ENCODE measurements at places on chromosomes 1 and 21.

DNA sequence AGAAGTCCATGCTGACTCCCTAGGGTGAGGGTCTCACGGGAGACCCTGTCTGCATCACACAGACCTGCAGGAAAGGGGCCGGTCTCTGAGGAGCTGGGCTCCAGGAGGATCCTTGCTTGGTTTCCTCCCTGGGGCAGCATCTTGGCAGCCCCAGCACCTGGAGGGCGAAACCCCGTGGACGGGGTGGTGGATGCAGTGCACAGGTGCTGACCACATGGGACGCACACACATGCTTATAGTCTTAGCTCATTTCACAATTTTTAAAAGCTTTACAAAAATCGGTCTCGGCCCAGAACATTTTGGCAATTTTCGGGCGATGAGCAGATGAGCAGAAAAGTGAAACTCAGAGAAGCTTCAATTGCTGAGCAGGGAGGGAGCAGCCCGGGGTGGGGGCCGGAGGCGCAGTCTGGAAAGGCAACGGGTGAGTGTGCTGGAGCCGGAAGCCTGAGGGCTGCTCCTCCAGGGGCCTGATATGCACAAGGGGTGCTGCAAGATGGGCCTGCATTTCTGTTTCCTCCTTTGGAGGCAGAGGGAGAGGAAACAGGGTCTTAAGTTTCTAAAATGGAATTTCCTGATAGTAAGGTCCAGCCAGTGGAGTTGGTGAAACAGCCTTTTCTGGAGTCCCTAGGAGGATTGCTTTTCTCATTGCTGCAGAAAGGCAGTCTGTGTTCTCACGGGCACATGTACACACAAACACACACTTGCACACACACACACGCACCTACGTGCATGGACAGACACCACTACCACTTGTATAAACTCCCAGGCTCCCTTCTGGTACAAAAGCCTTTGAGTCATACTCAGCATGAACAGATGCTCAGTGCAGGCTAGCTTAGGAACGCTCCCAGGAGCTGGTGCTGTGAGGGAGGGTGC is 60.6 kb downstream of the SCCPDH start:
- peak; percentile 39 for DNase-seq

- DNase-seq = no peak
These were observed 138.9 kb downstream of the IGSF21 start for GRCh38 chr1:18246543-18246942.

GRCh38 chr1:152506899-152507498 is 3.6 kb upstream of the LCE5A start:
- DNase-seq = no peak

DNA sequence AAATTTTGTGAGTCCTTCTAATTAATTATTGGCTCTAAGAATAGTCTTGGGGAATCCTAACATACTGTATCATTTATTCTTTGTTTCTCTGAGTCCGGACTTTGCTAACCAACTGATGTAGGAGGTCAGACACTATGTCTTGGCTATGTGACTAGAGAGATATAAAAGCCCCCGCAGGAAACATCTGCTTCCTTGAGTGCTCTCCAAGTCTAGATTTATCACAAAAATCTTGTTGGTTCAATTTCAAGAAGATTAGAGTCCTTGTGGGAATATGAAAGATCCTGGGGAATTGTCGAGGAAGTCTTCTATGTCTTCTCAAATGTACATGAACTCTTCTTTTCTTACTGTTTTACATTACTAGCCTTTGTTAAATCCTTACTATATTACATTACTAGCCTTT is 1712.5 kb downstream of the NCAM2 start:
- no peak for DNase-seq

DNA sequence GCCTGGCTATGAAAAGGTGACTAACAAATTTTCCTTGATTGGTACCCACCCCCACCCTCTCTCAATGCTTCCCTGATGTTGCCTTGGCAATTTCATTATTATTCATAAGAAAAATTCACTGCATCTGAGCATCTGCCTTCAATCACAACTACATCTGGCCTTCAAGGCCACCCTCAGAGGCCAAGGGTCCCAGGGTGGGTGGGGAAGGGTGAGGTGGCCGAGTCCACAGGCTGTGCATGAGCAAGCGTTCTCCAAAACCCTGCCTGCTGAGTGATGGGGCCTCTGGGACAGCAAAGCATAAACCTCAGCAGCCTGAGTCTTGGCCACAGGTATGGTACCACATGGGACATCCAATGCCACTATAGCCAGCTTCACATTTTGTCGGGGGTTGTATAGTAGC is 198.7 kb downstream of the SLC35F3 start:
- DNase-seq = no peak

- DNase-seq = no peak
These were observed at the start of gene DCDC2B for GRCh38 chr1:32208891-32209328. Gene DCDC2B (plus strand): TSS chr1:32209089. CDS start chr1:32209094, 5 bp downstream.
